ENCODE measurements at places on chromosomes 7 and 10.

- no peak for DNase-seq
These were observed 675.0 kb upstream of the ANKRD30A start for GRCh38 chr10:36450380-36450779.

DNA sequence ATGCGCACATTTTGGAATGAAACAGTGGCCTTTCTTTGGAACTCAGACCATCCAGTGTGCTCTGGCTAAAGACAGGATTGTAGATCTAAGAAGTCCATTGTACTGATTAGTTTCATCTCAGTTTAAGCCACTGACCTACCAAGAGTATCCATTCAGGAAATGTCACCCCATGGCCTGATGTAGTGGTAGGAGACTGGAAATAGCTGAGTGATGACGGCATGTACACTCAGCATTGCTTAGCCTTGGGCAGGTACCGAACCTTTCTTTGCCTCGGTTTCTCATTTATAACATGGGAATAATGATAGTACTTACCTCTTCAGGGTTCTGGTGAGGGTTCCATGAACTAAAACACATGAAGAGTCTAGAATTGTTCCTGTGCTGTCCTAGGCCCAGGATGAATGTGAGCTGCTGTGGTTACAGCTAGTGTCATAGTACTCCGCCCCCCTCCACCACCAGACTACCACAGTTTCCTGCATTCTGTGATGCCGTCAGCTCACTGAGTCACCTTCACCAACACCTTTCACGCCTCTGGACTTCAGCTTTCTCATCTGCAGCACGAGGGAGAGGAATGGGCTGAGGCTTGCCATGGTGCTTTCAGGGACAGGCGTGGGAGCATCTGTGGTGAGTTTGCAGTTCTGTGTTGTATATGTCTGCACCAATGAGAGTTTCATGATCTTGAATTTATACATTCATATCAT, 484.0 kb upstream of the GALNT17 start:
- peak; percentile 60 for DNase-seq

DNA sequence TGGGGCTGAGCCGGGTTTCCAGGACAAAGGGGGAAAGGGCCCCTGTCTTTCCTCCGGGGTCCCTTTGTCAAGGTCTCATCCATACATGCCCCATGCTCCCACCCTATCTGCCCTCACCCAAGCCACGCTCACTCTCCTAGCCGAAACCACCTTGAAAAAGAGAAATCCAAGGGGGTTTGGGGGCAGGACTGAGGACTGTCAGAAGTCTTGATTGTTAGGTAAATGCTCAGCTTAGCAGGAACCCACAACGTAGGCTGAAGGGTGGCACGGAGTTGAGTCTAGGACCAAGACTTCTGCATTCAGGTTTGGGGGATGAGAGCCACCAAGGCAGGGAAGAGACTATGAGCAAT, 719 bp upstream of the PGAM2 start:
- no peak for DNase-seq

DNA sequence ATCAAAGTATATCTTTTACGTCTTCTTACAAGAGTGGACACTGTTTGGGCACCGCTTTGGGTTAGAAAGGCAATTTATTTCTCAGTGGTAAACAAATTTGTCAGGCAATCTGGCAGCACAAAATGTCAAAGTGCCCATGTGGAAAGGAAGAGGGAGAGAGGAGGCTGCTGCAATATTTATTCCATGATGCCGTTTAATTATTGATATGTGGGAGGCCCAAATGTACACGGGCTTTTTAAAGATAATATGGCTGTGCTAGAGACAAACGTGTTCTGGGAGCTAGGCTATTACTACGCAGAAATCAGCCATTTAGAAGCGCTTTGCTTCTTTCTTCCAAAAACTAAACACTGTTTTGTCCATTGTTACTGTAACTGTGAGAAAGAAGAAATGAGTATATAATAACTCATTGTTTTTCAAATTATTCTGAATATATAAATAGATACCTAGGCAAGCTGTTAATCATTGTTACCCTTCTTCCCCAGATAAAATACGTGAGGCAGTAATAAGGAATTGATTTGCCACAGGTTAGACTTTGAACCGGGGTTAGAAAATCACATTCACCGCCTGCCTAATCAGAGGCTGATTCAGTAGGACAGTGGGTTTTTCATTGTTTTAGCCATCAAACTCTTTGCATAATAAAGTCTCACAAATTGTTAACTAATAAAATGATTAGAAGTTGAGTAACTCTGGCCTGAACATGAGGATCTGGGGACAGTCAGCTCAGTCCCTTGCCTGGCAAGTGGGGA, 116.5 kb upstream of the FRMD4A start:
- DNase-seq, result no peak

DNA sequence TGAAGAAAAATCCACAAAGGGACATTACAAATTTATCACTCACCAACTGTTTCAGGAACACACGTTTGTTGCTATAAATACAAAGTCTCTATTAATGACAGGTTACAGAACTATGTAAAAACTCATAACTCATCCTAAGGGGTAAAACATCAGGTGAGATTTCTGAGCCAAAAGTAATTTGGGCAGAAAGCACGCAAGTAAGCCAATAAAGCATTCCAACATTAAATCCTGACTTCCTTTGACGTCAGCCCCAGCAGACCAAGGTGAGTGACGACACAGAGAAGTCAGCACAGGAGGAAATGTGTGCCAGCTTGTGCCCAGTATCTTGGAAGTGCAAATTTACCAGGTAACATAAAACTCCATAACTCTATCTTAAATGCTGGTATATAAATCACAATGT, 45.7 kb downstream of the IMMP2L start:
- no peak for DNase-seq

GRCh38 chr10:113775686-113776294, 24.3 kb downstream of the PLEKHS1 start:
- DNase-seq, result no peak
